DMS153 (cell line): ENCODE measurements at places on chromosomes 7 and 10.

DNA sequence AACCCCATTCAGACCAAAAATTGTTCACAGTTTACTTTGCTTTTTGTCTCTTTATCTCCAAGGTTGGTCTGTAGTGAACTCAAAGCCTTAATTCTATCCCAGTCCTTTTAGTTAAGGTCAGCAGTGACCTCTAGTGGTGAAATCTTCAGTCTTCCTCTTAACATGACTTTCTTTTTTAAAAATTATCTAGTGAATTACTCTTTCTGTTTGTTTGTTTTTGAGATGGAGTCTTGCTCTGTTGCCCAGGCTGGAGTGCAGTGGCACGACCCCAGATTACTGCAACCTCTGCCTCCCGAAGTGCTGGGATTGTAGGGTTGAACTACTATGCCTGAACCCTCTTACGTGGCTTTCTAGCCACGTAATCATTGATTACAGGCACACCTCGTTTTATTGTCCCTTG, 25.0 kb downstream of the ZNF487 start:
- DNase-seq = peak; percentile 23

GRCh38 chr7:25846722-25847121, 305.3 kb upstream of the NFE2L3 start:
- DNase-seq = no peak

GRCh38 chr10:93235686-93236085, 162.0 kb downstream of the CYP26A1 start:
- no peak for DNase-seq

GRCh38 chr10:24299578-24300260, 90.8 kb downstream of the KIAA1217 start:
- no peak for DNase-seq

DNA sequence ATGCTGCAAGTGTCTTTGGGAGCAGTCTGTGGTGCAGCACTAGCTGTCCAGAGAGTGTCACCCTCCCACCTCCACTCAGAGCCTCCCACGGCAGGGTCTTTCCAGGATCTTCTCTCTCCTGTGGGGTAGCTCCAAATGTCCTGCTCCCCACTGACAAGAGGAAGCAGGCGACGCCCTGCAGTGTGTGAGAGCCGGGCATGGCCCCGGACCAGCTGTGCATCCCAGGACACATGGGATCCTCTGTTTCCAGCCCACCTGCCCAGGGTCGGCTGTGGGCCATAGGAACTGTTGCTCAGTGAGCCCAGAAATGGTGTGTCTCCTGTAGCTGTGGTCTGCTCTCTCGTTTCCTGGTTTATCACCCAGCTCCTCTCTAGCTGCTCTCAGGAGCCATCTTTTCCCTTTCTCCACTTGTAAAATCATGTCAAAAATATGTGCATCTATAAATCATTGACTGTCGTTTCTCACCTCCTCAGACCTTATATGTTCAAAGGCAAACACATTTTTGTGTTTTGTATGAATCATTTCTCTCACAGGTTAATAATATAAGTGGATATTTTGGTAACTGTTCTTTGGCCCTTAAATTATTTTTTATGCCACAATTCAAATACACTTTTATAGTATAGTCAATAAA, 74.9 kb downstream of the VWC2 start:
- DNase-seq = no peak

DNA sequence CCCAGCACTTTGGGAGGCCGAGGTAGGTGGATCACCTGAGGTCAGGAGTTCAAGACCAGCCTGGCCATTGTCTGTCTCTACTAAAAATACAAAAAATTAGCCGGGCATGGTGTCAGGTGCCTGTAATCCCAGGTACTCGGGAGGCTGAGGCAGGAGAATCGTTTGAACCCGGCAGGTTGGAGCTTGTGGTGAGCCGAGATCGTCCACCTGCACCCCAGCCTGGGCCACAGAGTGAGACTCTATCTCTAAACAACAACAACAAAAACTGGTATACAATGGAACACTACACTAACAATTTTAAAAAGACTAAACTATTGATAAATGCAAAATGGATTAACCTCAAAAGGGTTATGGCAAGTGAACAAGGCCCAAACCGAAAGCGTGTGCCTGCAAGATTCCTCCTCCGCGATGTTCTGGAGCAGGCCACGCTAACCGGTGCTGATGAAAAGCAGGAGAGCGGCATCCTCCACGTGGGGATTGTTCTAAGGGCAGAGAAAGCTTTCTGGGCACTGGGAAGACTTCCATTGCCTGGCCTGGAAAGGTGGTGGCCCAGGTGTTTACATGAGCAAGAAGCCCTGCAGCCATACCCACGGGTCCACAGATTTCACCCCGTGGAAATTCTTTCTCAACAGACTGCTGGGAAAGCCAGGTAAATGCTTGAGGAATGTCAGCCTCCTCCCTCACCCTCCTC, 53.8 kb downstream of the PDGFA start:
- no peak for DNase-seq

DNA sequence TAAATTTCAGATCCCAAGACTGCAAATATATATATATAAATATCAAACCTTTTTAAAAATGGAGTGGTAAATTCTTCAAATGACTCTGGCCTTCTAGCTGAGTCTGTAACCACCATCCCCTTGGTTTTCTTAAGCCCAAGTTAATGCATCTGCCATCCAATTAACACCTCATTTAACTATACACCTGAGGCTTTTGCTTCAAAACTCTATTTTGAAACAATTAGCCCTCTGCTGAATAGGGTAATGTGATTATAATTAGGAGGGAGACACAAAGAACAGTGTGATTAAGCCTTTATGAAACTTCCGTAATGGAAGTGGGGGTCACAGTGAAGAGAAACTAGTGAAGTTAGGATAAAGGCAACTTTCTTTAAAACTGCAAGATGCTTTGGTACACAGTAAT, 83.6 kb downstream of the GPR37 start:
- no peak for DNase-seq

DNA sequence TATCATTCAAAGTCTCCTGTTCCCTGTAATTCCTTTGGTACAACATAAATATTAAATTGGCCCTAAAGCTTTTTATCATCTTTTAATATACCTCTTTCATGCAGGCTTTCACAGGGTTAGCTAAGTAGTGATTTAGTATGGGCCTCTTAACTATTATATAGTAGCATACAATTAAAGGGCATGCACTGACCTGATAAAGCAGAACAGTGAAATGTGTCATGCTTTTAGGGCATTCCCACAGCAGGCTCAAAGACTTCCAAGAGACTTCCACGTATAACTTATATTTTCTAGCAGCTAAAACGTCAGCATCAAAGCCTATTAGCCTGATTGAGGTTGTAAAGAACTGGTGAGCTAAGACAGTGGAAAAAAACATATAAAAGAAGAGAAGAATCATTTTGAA, 35.3 kb downstream of the SAMD8 start:
- DNase-seq = no peak

DNA sequence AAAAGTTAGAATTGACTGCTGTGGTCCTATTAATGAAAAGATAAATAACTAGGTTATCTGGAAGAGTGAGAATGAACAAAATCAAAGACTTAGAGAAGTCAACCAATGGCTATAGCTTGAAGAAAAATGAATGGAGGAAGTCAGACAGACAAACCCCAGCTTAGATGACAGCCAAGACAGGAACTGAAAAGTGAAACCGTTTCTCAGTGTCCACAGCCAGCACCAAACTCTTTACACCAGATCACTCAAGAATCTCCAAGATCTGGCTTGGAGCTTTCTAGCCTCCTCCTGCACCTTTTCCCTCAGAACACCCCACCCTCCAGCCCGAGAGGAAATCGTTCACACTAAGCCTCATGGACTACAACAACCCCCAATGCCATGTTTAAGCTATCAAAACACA, 167.0 kb downstream of the SFMBT2 start:
- DNase-seq = no peak

DNA sequence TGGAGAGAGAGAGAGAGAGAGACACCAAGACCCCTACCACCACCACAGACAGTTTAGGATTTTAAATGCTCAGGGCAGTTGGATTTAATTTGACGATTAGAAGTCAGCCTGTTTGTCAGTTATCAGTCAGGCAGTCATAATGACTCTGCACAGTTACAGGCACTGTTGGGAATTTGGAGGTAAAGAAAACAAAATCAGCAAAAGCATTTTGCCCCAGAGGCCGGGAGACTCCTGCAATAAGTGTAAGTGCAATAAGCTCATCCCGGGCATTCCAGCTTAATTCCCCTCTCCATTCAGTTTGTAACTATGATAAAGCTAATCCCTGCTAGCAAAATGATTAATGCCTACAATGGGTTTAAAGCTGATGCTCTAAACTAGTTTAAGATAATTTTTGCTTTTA, 13.5 kb downstream of the SEMA3C start:
- no peak for DNase-seq

GRCh38 chr10:80741278-80741677, 203.6 kb downstream of the SH2D4B start:
- DNase-seq = no peak

DNA sequence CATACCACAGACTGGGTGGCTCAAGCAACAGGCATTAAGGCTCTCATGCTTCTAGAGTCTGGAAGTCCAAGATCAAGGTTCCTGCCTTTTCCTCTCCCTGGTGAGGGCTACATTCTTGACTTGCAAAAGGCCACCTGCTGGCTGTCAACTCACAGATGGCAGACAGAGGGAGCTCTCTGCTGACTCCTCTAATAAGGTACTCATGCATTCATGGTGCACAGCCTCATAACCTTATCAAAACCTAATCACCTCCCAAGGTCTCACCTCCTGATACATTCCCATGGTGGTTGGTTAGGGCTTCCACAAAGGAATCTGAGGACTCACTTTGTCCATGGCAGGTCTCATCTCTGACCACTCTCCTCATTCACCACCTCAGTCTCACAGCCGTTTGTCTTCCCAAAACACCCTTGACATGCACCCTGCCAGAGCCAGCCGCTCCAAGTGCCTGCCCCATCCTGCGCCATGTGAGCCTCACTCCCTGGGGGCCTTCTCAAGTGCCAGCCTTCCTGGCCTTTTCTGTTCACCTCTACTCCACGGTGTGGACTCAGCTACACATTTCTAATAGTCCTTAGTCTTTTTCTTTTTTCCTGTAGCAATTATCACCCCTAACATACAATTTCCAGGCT, 400.3 kb upstream of the ADARB2 start:
- peak; percentile 6 for DNase-seq
